ENCODE measurements at places on chromosomes 6 and 20.

DNA sequence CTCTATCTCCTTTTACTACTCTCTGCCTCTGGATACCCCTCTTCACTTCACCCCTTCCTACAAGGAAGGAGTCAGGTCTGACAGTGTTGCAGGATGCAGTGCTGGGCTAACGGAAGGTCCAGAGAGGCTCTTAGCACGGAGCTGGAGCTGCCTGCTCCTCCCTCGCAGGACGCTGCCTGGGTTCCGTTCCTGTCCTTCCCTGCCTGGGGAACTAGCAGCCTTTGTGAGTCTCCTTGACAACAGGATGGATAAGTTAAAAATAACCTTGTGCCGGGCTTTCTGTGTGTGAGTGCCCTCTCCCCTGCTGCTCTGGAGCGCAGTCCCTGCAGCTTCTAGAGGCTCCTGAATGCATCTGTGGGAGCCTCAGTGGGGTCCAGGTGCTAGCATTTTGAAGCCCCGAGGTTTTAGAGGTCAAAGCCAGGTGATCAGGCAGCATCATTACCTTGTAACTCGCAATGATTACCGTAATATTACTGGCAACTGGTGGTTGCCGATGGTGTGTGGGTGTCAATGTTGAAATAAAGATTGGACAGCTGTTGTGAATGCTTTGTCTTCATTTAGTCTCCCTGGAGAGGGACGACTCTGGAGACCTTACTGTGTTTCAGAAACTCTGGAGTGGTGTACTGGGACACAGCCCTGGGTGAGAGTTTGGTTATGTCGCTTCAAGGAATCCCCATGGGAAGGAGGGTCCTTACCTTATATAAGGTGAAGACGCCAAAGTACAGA is 44.4 kb downstream of the CDS2 start:
- DNase-seq: no peak

DNA sequence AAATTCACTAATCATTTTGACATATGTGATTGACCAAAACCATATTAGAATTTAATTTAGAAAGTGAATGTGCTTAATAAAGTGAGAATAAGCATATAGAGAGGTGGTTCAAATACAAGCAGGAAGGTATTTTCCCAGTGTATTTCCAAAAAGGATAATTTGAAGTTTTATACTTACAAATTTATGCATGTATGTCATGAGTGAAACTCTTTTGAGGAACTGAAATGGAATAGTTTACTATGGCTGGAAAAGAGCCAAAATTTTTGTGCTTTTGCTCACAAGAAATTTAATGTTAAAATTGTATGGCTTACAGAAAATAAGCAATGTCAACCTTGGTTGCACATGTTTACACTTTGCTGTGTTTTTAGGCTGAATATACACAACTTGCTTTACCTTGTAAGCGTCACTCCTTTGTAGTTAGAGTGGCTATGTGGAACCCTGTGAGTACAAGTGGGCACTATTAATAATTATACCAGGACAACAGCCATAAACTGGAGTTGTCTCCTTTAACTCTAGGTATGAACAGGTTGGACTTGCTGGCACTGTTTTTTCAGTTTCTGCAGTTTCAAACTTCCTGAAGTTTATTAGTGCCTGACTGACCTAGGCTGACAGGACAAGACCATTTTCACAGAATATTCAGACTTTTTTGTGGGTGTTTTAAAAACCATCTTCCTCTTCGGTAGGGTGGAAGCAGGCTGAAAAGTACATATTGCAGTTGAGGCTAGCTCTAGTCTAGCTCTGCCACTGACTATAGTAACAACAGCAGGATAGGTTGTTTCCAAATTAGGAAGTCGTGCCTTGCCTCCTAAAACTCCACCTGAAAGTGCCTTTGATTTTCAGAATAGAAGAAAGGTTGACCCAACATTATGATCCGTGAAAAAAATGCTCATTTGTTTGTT is 6.0 kb downstream of the AFDN start:
- no peak for DNase-seq

- DNase-seq: no peak
These were observed 111.1 kb upstream of the MCHR2 start for GRCh38 chr6:100105138-100105537.

DNA sequence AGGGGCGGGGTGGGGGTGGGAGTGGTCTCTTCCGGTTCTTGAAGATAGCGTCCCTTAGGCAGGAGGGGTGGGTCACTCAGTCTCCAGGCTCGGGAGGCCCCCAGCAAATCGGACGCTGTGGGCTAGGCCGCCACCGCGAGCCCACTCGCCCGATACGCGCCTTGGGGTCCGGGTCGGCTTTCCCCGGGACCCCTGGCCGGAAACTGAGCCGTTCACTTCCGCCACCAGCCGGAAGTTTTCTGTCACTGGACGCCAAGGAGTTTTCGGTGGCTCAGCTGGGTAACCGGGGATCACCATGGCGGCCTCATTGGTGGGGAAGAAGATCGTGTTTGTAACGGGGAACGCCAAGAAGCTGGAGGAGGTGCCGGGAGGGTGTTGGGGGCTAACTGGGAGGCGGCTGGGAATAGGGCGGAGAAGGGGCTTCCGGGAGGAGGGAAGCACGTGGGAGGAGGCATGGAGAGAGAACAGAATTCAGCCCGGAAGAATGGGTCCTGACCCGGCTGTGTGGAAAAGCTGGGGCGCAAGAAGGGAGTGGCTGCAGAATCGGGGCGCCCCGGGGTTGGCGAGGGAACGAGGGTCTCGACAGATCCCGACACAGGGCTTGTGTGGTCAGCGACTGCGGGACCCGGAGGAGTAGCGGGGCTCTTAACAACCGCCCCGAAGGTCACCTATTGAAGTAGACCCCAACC is at the start of gene ITPA:
ITPA (plus strand) TSS at position 242 of the 689 bp plus-strand sequence; CDS start at position 296, 54 bp downstream.
- DNase-seq: peak; percentile 15

DNA sequence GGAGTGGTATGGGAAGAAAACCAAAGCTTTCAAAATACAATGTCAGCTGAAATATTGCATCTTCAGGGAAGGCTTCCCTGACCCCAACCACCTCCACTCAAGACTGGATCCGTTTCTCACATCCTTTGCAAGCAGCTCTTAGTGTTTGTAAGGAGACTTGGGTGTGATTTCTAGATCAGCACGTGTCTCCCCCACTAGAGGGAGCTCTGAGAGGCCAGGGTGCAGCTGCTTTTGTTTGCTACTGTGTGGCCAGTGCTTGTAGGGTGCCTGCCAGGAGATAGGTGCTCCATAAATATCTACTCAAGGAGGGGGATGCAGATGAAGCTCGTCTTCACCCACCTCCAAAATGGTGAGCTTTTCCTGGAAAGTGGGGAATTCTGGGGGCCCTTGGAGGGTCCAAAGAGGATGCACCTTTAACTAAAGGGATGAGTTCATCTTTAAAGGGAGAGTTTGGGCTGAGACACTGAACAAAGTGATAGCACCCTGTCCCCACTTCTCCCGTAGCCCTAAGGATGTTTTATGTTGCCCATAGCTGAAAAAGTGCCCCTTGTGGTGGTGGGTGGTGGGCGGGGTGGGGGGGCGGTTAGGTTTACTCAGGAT is 52.6 kb upstream of the MAFB start:
- DNase-seq: peak; percentile 22

GRCh38 chr6:16729183-16729691 is 32.0 kb downstream of the ATXN1 start:
- no peak for DNase-seq

DNA sequence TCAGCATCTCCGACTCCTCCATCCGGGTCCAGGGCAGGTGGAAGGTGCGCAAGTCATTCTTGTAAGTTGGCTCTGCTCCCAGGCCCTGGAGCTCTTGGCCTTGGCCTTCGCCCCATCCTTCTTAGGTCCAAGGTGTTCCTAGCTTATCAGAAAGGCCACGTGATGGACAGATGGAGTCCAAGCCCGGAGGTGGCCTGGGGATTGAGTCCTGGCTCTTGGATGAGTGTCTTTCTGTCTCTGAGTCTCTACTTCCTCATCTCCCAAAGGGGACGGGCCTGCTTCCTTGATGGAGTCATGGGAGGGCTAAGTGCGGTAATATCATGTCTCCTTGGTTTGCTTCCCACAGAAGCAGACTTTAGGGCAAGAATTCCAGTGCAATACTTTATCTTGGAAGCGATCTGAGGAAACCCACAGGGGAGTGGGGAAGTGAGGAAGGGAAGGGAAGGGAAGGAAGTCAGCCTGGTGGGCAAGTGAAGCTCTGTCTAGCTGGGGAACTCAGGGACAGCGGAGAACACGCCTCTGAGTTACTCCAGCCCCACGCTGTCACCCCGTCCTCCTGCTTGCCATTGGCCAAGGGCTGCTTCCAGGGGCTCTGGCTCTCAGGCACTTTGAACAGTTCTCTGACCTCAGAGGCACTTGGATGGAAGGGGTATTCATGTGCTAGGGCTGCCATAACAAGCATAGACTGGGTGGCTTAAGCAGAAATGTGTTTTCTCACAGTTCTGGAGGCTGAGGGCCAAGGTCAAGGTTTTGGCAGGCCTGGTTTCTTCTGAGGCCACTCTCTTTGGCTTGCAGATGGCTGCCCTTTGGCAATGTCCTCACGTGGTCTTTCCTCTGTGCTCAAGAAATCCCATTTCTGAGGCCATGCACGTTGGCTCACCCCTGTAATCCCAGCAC is 4.8 kb downstream of the LBP start:
- DNase-seq: no peak

DNA sequence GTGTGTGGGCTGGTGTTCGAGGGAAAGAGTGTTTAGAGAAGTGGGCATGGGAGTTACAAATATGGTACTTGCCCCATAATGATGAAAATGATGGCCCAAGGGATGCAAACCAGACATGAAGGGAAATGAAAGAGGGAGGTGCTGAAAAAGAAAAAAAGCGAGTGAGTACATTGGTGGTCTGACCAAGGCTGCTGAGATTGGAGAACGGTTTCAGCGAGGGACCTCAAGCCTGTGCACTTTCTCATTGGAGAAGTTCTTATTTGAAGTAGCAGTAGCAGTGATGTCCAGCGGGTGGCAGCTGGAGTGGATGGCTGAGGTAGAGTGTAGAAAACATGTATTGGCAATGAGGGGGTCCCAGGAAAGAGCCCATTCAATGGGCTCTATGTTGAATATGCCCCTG is 54.8 kb downstream of the TNFAIP3 start:
- no peak for DNase-seq

- no peak for DNase-seq
These were observed 386.2 kb downstream of the THBS2 start for GRCh38 chr6:168867247-168868102.

- DNase-seq: no peak
These were observed 8.0 kb downstream of the ECT2L start for GRCh38 chr6:138803861-138804260.

DNA sequence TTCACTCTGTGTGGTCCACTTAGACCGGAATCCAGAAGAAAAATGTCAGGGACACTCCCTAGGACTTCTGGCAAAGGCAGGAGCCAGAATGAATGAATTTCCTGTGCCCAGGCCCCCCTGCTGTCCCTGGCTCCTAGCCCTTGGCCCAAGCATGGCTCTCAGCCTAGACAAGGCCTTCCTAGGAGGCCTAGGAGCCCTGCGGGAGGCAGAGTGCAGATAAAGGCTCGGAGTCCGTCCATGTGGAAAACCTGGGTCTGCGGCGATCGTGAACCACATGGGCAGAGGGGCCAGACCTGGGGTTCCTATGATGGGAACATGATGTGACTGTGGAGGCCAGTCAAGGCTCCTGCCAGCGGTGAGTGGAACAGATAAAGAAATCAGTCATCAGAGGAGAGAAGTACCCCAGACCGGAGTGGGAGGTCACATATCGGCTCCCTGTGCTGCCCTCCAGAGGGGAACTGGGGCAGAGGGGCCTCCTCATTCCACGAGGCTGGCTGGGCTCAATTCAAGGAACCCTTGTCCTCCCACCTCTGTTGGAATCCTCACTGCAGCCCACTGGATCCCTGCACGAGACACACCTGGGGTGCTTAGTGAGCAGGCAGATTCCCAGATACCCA is 5.9 kb upstream of the VSTM2L start:
- no peak for DNase-seq

DNA sequence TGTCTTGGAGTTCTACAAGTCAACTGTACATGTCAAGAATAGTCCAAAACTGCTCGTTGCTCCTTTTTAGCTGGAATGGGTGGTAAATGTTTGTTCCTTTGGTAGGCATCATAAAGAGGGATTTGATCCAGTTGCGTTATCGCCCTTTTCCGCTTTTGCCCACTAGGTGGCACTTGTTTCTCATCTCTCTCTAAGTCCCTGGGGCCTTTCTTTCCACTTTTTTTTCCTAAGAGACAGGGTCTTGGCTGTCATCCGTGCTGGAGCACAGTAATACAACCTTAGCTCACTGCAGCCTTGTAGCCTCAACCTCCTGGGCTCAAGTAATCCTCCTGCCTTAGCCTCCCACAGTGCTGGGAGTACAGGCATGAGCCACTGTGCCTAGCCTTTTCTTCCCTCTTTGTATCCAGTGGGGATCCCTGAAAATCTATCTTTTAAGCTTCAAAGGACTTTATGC is 20.7 kb downstream of the GTPBP2 start:
- DNase-seq: peak; percentile 70

GRCh38 chr6:53437557-53438202 is 88.9 kb upstream of the ELOVL5 start:
- peak; percentile 7 for DNase-seq

GRCh38 chr6:160895562-160895961 is 96.0 kb upstream of the MAP3K4 start:
- no peak for DNase-seq

DNA sequence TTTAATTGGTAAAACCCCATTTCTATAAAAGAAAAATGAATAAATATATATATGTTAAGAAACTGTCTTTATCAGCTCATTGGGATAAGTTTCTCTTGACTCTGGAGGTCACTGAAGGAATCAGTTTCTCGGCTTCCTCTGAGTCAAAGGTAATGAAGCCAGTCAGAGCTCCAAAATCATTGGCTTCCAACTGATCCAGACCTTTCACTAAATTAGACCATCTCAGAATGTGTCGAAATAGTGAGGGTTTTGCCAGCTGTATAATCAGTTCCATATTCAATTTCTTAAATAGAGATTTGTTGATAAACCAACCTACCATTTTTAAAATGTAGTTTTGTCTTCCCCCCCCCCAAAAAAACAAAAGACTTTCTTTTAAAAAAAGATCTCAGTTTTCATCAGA is 60.5 kb upstream of the SRSF6 start:
- DNase-seq: no peak

- peak; percentile 38 for DNase-seq
These were observed 672 bp downstream of the PREX1 start for GRCh38 chr20:48826883-48827771.

DNA sequence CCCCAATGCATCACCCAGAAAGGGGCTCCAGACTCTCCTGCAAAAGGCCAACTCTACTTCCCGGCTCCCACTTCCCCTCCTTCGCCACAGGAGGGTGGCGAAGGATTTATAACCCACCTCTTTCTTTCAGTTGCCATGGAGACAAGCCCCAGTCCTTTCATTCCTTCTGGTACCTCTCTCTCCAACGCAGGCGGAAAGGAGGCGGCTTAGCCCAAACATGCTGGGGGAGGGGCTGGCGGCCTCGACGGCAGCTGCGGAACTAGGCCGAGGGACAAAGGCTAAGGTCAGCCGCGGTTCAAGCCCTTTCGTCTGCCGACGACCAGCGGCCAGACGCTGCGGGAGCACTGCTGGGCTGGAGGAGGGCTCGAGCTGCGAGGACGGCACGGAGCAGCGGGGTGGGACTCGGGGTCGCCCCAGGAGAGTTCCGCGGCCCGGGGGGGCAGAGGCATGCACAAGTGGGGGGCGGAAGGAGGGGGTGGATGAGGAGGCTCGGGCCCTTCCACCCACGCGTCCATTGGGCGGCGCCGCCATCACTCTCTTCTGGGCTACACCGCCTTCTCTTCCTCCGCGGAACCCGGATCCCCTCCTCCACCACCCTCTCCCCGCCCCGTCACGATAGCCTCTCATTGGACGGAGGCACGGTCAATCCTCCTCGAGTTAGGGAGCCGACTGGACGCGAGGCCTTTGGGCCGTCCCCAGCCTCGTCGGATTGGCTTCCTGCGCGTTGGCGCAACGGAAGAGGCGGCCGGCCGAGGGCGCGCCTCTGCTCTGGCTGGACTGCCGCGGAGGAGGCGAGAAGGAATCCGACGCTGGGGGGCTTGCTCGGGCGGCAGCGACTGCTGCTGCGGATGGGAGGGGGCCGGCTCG is at the start of gene PANK2:
PANK2 (plus strand) TSS at position 766 of the 867 bp plus-strand sequence.
- peak; percentile 99 for DNase-seq

GRCh38 chr20:62501801-62502495 is 26.2 kb upstream of the GATA5 start:
- DNase-seq: no peak
